H1 (cell line): ENCODE measurements at places on chromosomes 5 and 9. TPM values are rescaled to one million over a fixed set of nuclear protein-coding genes. Genes with fewer than 3 reads are reported as not detected.

Gene GARIN3
- total RNA-seq, result not detected in 2 replicates

Gene SNX30
- 11.6 and 12.2 TPM in 2 replicates for total RNA-seq

Gene RMND5B
- total RNA-seq, result 74.6 and 75.9 TPM in 2 replicates

Gene C5orf58
- 1.4 and 1.6 TPM in 2 replicates for total RNA-seq

Gene RELL2
- 18.6 and 19.2 TPM in 2 replicates for total RNA-seq

Gene PCDHGC4
- total RNA-seq, result 2.4 and 2.6 TPM in 2 replicates

Gene SDHA
- 86.1 and 87.3 TPM in 2 replicates for total RNA-seq

Gene KCNV2
- not detected in 2 replicates for total RNA-seq

Gene ACO1
- 45.4 and 49.8 TPM in 2 replicates for total RNA-seq

Gene PAPPA
- total RNA-seq, result 0.63 and 1.2 TPM in 2 replicates

Gene LCN6
- total RNA-seq, result not detected in 2 replicates

DNA sequence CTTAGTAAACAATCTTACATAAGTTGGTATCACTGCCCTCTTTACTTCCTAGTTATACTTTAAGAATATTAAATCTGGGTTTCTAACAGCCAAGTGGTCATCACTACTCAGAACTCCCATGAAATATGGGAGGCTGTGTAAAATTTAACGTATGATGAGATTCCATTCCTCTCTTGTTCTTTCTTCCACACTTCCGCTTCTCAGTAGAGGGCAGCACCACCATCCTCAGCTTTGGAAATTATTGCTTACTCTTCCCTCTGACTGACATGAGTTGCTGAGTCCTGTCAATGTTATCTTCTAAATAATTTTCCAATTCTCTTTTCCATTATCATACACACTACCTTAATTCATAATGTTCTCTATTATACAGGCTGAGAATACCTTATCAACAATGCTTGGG is 194.0 kb downstream of the RFX3 start:
- no peak for DNase-seq

GRCh38 chr9:98635374-98635773 is 73.4 kb downstream of the GABBR2 start:
- no peak for DNase-seq

GRCh38 chr5:153350175-153350883 is 140.1 kb upstream of the GRIA1 start:
- peak; percentile 58 for DNase-seq

- no peak for DNase-seq
Observed at GRCh38 chr9:68760674-68761333, 55.8 kb downstream of the PIP5K1B start.

- DNase-seq, result no peak
Observed at GRCh38 chr5:167708449-167708848, 583.0 kb upstream of the WWC1 start.

GRCh38 chr9:105114964-105115728 is 129.3 kb upstream of the SLC44A1 start:
- DNase-seq, result no peak

DNA sequence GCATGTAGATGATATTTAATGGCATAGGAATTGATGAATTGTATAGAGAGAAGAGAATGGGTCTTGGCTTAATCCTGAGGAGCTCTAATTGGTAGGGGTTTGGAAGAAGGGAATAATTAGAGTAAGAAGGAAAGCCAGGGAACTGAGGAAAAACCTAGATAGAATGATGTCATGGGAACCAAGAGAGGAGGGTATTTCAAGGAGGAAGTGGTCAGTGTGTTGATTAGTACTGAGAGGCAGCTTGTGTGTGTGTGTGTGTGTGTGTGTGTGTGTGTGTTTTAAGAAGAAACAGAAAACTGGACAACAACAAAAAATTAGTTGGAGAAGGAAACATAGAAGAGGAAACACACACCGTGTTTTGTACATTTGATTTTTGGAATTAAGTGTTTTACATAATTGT is 42.8 kb downstream of the MAST4 start:
- no peak for DNase-seq

GRCh38 chr9:110126499-110126941 is 81.4 kb downstream of the C9orf152 start:
- no peak for DNase-seq

- no peak for DNase-seq
Observed at GRCh38 chr9:23526806-23527205, 299.2 kb downstream of the ELAVL2 start.

GRCh38 chr5:113087976-113088514 is 111.4 kb downstream of the DCP2 start:
- no peak for DNase-seq

DNA sequence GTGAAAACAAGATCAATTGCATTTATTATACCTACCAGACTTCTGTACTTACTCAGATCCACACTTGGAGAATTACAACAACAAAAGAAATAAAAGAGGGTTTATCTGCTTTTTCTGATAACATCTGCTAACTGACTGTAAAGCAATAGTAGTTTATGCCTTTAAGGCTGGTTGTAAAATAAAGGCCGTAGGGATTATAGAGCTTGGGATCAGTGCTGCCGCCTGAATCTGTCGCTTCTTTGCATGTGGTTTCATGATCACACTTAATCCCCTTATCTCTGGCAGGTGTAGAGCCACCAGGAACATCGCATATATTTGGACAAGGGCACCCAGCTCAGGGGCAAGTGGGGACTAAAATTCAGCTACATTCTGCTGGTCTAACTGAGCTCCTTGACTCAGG is 146.7 kb downstream of the CCDC192 start:
- DNase-seq, result no peak

- no peak for DNase-seq
Observed at GRCh38 chr5:109589986-109590385, 99.7 kb upstream of the MAN2A1 start.

DNA sequence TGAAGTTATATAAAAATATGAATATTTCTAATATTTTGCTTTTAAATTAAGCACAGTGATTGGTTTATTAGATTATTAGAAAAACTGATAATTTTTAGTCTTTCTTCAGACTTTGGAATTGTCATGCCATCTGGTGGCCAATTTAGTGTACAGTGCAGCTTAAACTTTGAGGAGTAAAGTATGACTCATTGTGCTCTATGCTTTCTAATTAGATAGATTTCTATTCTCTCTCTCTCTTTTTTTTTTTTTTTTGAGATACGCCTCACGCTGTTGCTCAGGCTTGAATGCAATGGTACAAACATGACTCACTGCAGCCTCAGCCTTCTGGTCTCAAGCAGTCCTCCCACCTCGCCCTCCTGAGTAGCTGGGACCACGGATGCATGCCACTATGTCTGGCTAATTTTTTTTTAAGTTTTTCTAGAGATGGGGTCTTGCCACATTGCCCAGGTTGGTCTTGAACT is 42.1 kb upstream of the GPR21 start:
- DNase-seq, result no peak

GRCh38 chr9:27047136-27047535 is 41.7 kb upstream of the LRRC19 start:
- no peak for DNase-seq

DNA sequence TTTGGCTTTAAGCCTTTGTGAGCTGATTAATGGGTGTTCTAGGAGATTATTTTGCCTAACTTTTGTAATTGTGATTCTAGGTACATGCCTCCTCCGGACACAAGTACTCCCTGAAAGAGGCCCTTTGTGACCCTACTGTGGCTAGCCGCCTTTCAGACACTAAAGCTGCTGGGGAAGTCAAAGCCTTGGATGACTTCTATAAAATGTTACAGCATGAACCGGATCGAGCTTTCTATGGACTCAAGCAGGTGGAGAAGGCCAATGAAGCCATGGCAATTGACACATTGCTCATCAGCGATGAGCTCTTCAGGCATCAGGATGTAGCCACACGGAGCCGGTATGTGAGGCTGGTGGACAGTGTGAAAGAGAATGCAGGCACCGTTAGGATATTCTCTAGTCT is 13.6 kb downstream of the ITGA1 start:
- DNase-seq, result no peak

DNA sequence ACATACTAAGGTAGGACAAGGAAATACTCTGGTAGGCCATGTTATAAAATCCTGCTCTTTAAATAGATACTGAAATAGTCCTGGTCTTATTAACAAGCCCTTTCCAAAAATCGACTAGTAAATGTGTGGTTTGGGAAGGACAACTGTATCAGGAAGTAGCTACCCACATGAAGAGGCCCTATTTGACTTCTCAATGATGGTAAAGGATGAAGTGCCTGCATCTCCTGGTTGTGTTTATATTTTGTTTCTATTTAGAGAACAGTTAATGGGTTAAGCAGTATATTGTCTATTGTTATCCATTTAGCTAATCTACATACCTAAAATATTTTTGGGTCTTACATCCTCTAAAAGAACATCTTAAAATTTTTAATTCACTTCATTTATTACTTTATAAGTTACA is 12.5 kb downstream of the GDF9 start:
- no peak for DNase-seq

GRCh38 chr9:118522093-118523028 is 818.2 kb downstream of the TLR4 start:
- DNase-seq, result peak; percentile 67

GRCh38 chr5:109656829-109657228 is 32.9 kb upstream of the MAN2A1 start:
- no peak for DNase-seq

DNA sequence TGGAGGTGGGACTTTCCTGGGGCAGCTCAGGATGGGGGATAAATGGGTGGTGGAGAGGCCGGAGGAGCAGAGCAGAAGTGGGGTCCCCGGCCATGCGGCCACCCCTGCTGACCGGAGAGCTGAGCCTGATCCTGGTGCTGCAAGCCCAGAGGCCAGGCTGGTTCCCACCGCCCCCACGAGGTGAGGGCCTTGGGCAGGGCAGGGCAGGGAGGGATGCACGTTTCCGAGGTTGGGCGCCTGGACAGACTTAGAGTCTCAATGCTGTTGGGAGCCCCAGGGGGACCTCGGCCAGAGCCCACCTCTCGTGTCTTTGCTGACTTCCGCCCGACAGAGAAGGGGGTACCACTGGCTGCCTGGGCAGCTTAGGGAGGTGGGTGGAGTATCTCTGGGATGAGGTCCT is 5.5 kb downstream of the OBP2A start:
- no peak for DNase-seq

DNA sequence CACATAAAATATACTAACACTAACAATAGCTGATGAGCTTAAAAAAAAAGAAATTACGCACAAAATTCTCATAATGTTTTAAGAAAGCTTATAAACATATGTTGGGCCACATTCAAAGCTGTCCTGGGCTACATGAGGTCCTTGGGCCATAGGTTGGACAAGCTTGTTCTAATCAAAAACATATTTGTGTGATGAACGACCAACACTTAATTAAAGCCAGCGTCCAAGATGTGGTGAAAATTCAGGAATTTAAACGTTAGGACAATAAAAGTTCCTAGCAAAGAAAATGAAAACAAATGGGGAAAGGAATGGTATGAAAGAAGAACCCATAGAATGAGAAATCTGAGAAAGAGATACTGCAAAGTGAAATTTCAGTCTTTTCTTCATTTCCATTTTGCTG is 429.6 kb upstream of the DMAC1 start:
- DNase-seq, result no peak

GRCh38 chr5:144100702-144101101 is 69.8 kb downstream of the YIPF5 start:
- no peak for DNase-seq

DNA sequence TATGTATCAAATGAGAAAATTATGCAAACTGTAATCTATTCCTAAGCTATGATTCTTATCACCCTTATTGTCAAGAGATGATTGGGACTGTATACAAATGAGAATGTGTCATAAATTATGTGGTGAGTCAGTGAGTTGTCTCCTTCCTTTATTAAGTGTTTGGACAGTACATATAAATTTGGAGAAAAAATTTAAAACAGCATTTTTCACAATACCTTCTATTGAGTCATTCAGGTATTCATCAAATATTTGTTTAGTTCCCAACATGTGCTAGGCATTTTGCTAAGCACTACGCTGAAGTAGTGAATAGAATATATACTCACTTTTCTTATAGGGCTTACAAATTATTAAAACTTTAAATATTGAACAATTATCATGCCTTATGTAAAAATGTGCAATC is 36.3 kb upstream of the PTPRD start:
- no peak for DNase-seq

DNA sequence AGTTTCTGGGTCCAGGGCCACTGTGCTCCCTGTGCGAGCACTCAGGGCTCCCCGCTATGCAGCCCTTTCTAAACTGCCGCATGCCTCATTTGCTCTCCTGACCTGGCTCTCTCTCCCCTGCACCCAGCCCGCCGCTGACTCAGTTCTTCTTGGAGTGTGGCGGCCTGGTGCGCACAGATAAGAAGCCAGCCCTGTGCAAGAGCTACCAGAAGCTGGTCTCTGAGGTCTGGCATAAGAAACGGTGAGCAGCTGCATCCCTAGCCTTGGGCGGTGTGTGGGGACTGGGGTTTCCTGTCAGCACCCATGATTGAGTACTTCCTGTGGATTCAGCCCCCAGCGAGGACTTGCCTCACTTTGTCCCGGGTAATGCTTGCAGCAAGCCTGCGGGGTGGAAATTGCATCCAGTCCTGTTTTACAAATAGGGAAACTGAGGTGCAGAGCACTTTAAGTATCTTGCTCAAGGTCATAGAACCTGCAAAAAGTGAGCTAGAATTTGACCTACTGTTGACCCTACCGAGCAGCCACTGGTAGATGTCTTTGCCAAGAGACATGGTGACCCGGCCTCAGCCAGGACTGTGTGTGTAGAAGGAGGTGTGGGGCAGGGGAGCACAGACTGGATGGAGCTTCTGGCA is 27.9 kb downstream of the USP20 start:
- no peak for DNase-seq

GRCh38 chr5:151095341-151096000 is 14.6 kb upstream of the TNIP1 start:
- no peak for DNase-seq

GRCh38 chr5:121660142-121660541 is 191.5 kb upstream of the FTMT start:
- no peak for DNase-seq

DNA sequence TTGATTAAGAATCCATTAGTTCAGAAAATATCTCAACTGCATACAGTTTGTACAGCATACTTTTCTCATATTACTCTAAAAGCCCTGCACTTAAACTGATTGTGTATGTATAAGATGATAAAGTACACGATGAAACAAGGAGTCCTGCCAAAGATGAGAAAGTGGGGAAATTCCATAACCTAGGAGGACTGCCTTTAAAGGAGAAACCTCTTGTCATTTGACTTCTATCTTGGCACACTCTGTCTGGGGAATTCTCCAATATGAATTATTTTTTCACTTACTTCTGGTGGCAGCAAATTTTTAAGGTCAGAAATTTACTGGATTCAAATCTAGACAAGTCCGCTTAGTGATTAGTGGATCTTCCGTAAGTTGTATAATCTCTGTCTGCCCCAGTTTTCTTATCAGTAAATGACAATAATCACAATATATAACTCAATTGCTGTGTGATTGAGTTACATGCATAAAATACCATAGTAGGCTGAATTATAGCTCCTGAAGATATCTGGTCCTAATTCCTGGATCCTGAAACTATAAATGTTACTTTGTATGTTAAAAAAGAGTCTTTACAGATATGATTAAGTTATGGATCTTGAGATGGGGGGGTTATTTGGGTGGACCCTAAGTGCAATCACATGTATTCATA is 17.0 kb upstream of the ISOC1 start:
- no peak for DNase-seq
